NCI-H748 treated with DMSO at 0.1 percent for 48 hours (cell line): ENCODE measurements at places on chromosomes 5 and 9.
A peak's percentile ranks its signal among the peaks of the same experiment; 100 is the strongest.

DNA sequence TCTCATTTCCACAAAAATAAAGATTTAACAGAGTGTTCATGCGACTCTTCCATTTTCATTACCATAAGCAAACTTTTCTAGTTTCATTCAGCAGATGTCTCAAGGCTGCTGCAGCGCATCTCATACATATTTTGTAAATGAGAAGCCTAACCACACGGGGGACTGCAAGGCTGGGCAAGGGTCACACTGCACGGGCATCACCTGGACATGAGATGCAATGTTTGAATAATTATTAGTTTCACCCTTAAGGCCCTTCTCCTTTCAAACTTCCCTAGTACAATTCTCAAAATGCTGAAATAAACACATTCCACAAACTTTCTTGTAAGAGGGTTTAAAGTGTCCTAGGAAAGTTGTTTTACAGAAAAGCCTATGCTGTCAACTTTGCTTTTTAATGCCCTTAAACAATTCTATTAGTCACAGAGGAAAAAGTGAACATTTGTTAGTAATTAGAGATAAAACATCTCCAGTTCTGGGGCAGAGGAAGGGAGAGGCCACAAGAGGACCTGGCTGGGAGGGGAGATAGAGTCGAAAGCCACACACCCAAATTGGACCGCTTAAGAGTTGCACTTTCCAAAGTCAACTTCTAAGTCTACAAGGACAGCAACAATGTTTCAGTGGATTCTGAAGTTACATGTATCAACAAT is 1.3 kb downstream of the DENND1A start:
- no peak for DNase-seq

GRCh38 chr5:65815161-65815560 is 93.2 kb downstream of the NLN start:
- DNase-seq = no peak

GRCh38 chr9:72951520-72952380 is 1.1 kb downstream of the ALDH1A1 start:
- DNase-seq = peak; percentile 30

GRCh38 chr9:92501671-92502393 is 19.5 kb upstream of the ASPN start:
- DNase-seq = no peak

- DNase-seq = no peak
Observed at GRCh38 chr5:40669606-40670390, 9.9 kb upstream of the PTGER4 start.

GRCh38 chr9:13705373-13705772 is 425.9 kb upstream of the MPDZ start:
- DNase-seq = no peak

GRCh38 chr9:120931231-120932085 is 4.9 kb upstream of the TRAF1 start:
- no peak for DNase-seq

GRCh38 chr9:73239570-73240265 is 88.1 kb downstream of the ANXA1 start:
- peak; percentile 86 for DNase-seq

- no peak for DNase-seq
Observed at GRCh38 chr9:80437091-80437640, 865.4 kb downstream of the TLE4 start.

- DNase-seq = no peak
Observed at GRCh38 chr5:74389531-74390305, 250.8 kb downstream of the ENC1 start.

DNA sequence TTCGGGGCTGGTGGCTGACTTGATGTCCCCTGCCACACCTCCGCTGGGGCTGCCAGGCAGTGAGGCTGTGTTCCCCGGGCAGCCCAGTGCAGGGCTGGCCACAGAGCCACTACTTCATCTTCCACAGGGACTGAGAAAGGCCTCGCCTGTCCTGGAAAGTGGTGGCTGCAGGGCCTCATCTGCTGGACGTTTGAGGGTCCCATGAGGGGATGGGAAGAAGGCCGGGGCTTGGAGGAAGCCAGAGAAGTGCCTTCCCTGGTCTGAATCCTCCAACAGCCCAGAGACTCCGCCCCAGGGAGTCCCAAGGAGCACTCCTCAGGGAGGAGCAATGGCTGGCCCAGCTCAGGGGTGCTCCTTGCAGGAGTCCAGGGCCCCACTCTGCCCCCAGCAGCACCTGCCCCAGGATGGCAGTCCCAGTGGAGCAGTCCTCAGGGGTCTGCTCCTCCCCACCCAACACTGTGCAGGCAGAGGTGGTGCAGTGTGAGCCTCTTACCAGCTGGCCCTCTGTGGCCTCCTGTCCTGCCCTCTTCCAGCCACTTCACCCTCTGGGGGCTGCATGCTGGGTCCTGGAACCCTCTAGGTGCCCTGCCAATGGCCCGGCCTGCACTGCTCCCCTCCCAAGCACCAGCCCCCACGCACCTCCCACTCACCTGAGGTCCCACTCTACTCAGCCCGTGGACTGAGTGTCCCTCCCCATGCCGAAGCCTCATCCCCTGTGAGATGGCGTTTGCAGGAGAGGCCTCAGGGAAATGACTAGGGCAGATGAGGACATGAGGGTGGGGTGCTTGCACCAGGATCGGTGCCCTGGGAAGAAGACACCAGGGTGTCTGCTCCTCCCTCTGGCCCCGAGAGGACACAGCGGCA is 47.3 kb upstream of the COL5A1 start:
- no peak for DNase-seq

DNA sequence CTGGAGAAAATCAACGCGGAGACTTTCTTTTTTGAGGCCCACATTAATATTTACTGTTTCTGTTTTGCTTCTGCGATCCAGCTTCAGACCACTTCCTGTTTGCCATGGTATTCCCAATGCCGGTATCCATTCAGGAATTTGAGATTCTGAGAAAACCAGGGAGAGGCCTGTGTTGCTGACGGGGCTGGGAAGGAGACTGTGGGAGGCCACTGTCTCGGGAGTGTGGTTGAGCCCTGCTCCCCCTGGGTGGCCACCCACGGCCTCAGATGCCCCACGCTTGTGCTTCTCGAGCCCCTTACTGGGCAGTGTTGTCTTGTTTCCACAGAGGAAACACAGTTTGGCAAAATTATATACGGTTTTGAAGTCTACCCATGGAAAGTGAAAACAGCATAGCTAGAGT is 403.6 kb upstream of the IRX2 start:
- DNase-seq = no peak

GRCh38 chr9:137449931-137450538 is 8.9 kb upstream of the ENTPD8 start:
- DNase-seq = no peak

DNA sequence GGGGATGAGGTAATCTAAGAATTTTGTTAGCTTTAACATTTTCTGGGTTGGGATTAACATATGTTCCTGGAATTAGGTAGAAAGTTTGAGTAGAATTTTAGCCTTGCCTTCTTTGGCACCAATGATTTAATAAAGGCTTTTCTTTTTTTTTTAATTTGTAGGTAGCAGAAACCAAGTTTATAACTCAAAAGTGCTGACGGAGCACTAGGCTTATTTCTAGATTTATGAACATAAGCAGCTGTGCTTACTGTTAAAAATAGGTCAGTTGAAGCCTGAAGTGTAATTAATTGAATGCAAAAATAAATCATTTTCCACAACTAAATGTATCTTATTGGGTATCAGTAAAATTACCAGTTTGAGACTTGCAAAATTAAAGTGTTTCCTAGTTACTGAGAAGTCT is 62.4 kb downstream of the TAF11L14 start:
- no peak for DNase-seq

DNA sequence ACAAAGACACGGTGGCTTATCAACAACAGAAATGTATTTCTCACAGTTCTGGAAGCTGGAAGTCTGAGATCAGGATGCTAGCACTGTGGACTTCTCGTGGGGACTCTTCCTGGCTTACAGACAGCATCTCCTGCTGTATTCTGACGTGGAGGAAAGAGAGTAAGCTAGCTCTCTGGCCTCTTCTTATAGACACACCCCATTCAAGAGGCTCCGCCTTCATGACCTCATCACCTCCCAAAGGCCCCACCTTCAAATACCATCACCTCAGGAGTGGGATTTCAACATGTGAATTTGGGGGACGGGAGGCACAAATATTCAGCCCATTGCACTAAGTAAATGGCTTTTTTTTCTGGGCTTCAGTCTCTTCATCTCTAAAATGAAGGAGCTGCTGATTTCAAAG is 27.6 kb downstream of the KCNMB1 start:
- no peak for DNase-seq

GRCh38 chr9:15927161-15927560 is 374.3 kb downstream of the CCDC171 start:
- DNase-seq = no peak

- no peak for DNase-seq
Observed at GRCh38 chr9:124290053-124290591, 32.4 kb downstream of the NEK6 start.
